CD4-positive, alpha-beta T cell treated with Interleukin-15 for 1 hour (primary cell): ENCODE measurements at places on chromosomes 11 and 22.

DNA sequence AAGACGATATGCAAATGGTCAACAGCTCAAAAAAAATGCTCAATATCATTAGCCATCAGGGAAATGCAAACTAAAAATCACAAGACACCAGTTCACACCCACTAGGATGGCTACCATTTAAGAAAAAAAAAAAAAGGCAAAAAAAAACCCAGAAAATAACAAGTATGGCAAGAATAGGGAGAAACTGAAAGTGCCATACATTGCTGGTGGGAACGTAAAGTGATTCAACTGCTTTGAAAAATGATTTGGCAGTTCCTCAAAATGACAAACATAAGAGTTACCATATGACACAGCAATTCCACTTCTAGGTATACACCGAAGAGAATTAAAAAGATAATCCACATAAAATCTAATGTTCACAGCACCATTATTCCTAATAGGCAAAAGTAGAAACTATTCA lies 47.5 kb downstream of the PICALM start:
- no peak for DNase-seq

GRCh38 chr22:35064664-35065063 lies 1.3 kb upstream of the ISX start:
- no peak for DNase-seq

DNA sequence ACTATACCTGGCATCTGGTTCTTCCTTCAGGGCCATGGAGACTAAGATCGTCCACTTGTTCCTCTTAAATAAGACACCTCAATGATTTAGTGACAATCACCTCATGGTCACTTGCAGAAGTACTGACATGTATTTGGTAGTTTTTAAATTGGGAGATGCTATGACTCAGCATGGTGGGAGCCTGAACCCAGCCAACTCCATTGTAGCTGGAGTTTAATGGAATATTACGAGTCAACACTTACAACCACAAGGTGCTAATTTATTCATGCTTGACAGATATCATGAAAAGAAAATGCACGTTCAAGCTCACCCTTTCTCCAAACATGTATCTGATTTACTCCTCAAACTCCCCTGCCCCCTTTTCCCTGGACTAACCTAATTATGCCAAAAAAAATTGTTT lies 16.6 kb upstream of the APOL3 start:
- no peak for DNase-seq

- DNase-seq: no peak
These were observed 15.1 kb upstream of the CD3E start for GRCh38 chr11:118289401-118289800.

DNA sequence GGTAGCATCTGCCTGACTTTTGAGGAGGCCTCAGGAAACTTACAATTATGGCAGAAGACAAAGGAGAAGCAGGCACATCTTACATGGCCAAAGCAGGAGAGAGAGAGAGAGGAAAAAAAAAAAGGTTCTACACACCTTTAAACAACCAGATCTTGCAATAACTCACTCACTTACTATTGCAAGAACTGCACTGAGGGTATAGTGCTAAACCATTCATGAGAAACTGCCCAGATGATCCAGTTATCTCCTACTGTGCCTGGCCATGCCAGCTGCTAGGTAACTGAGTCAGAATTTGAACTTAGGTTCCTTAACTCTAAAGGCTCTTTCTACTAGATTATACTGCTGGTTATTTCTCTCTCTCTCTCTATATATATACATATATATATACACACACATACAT lies 7.3 kb downstream of the HORMAD2 start:
- no peak for DNase-seq

GRCh38 chr11:94735907-94736306 lies 32.2 kb upstream of the AMOTL1 start:
- DNase-seq: no peak

- no peak for DNase-seq
These were observed 18.0 kb downstream of the TBRG1 start for GRCh38 chr11:124640666-124641065.

DNA sequence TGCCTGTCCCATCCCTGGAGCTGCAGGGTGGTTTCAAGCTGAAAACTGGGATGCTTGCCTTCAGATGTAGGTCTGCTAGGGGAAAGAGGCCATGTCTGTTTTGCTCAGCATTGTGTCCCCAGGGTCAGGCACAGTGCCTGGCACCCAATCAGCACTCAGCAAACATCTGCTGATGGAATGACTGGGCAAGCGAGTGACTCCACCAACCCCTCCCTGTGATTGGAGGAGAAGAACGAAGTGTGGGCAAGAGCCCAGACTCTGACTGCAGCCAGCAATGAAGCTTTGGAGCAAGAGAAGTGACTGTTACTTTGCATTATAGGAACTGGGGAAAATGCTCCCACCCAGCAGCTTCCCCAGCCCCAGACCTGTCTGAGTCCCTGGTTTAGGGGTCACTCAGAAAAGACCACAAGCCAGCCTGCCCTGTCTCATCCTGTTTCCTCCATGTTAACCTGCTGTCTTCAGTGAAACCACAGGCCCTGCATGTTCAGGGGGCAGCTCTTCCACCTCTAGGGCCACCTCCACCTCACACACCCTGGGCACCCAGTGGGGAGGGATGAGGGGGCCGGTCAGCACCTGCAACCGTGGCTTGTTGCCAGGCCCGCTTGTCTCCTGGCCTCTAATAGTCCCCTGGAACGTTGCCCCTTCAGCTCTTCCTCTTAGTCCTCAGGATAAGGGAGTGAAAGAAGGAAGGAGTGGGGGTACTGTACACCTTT lies 147.4 kb downstream of the TRIM29 start:
- no peak for DNase-seq

DNA sequence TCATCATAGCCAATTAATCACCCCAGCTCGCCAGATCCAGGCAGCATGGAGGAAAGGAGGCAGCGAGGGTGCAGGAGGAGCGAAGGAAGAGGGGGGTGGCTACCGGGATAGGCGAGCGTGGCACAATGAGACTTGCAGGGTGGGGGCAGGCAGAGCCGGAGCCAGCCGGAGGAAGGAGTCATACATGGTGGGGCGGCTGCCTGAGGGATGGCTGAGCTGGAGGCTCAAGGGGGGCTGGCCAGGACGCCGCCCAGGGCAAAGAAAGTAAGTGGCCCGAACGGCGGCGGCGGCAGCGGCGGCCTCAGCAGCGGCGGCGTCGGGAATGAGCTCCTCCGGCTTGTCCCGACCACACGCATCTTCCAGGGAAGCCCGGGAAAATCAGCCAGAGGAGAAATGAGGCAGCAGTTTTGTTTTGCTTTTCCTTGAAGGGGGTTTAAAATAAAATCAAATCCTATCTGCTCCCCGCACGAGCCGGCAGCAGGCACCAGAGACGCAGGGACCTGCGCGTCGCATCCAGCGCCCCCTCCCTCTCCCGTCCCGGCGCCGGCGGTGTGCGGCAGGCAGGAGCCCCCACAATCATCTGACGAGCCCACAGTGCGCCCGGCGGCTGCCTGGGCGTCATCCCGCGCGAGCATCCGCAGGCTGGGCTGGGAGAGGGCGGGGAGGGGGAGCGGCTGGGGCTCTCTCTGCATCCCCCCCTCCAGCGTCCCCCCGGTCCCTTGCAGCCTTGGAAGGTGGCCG lies 263.6 kb downstream of the CTTN start:
- DNase-seq: no peak

DNA sequence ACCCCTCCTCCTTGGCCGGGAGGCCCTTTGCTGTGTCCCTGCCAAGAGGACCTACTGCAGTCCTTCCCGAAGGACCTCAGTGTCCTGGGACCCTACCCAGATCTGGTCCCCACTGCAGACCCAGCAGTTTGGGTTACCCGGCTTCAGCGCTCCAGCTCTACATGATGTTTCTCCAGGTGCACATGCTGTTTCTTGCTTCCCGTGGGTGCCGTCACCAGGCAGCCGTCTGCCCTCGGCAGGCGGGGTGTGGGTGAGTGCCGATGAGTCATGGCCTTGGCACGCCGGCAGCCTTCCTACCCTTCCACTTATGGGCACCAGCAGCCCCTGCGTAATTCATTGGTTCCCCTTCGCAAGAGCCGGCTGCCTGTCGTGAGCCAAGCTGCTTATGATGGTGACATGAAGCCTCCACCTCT lies 101.8 kb downstream of the BCR start:
- DNase-seq: no peak
